Endothelial cell (in vitro differentiated cells): ENCODE measurements at places on chromosomes 7 and 10. TPM values are rescaled to one million over a fixed set of nuclear protein-coding genes. Genes with fewer than 3 reads are reported as not detected.
A peak's percentile ranks its signal among the peaks of the same experiment; 100 is the strongest.

- H3K4me1 ChIP-seq = peaks cover 15% of the 10 kb centered on the region
- peaks cover 59% of the 10 kb centered on the region for H3K36me3 ChIP-seq
- H3K4me3 ChIP-seq = no peak overlapping the region
- H3K27ac ChIP-seq = no peak overlapping the region
- DNase-seq = no peak
- peaks cover 11% of the 10 kb centered on the region for H3K27me3 ChIP-seq
These were observed 9.4 kb downstream of the FZD9 start for GRCh38 chr7:73442903-73443500.

- H3K4me1 ChIP-seq = peaks cover 31% of the 10 kb centered on the region
- H3K27me3 ChIP-seq = peaks cover 2% of the 10 kb centered on the region
- peaks cover 8% of the 10 kb centered on the region for H3K36me3 ChIP-seq
- H3K27ac ChIP-seq = peak overlapping the region; percentile 50
These were observed 38.4 kb downstream of the TAF3 start for GRCh38 chr10:7856678-7857077.

DNA sequence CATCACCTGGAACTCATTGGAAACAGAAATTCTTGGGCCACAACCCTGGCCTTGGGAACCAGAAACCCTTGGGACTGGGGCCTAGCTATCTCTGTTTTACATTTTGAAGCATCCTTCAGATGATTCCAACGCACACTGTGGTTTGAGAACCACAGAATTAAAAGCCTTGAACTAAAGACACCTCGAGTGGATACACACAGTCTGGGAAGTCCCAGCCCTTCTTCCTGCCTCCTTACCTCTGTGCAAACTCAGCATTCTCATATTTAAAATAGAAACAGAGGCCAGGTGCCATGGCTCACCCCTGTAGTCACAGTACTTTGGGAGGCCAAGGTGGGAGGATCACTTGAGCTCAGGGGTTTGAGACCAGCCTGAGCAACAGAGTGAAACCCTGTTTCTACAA lies 12.9 kb downstream of the NPFFR1 start:
- H3K4me1 ChIP-seq = no peaks in the 10 kb centered on the region
- peaks cover 3% of the 10 kb centered on the region for H3K36me3 ChIP-seq
- H3K27me3 ChIP-seq = peaks cover 7% of the 10 kb centered on the region
- H3K27ac ChIP-seq = no peak overlapping the region

DNA sequence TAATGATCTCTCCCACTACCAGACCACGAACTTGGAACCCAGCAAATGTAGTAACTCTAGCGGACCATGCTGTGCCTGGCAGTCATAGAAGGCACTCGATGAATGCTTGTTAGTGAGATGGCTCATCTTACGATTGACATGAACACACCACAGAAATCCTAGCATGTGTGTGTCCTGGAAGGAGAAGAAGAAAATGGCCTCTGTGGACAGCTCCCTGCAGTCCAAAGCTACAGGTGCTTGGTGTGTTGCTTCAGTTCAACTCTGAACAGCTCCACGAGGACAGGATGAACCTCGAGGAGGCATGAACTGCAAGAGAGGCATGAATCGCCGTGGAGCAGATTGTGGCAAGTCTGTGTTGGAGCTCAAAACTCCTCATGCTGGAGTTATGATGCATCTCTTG lies 93.5 kb downstream of the KLF6 start:
- no peak overlapping the region for H3K27ac ChIP-seq
- H3K36me3 ChIP-seq = no peaks in the 10 kb centered on the region
- DNase-seq = no peak
- no peaks in the 10 kb centered on the region for H3K4me1 ChIP-seq

- H3K4me1 ChIP-seq = no peaks in the 10 kb centered on the region
- no peak overlapping the region for H3K4me3 ChIP-seq
- no peaks in the 10 kb centered on the region for H3K36me3 ChIP-seq
- H3K27me3 ChIP-seq = no peaks in the 10 kb centered on the region
These were observed 240.4 kb upstream of the RHOBTB1 start for GRCh38 chr10:61184429-61184828.

- H3K4me1 ChIP-seq = peaks cover 27% of the 10 kb centered on the region
- peaks cover 4% of the 10 kb centered on the region for H3K27me3 ChIP-seq
- DNase-seq = peak; percentile 31
- H3K4me3 ChIP-seq = no peak overlapping the region
- H3K36me3 ChIP-seq = no peaks in the 10 kb centered on the region
These were observed 121.2 kb downstream of the FAM107B start for GRCh38 chr10:14653271-14654161.

The LRMDA gene
- 19.4 TPM for total RNA-seq

The CYP2C19 gene
- not detected for total RNA-seq

The CPEB3 gene
- 2.4 TPM for total RNA-seq

The SPDYE5 gene
- total RNA-seq = not detected

The IGFBP3 gene
- total RNA-seq = 125 TPM

The ATP6V0A4 gene
- total RNA-seq = not detected
